Stimulated activated CD8-positive, alpha-beta memory T cell treated with anti-CD3 and anti-CD28 coated beads, Interleukin-4, amount 100 ng/mL, for 48 hours (primary cell): ENCODE measurements at places on chromosomes 5 and 9.

- peak; percentile 40 for DNase-seq
These were observed 231.0 kb downstream of the CDK5RAP2 start for GRCh38 chr9:120348951-120349429.

- DNase-seq = no peak
These were observed 36.4 kb downstream of the JADE2 start for GRCh38 chr5:134561871-134562296.

DNA sequence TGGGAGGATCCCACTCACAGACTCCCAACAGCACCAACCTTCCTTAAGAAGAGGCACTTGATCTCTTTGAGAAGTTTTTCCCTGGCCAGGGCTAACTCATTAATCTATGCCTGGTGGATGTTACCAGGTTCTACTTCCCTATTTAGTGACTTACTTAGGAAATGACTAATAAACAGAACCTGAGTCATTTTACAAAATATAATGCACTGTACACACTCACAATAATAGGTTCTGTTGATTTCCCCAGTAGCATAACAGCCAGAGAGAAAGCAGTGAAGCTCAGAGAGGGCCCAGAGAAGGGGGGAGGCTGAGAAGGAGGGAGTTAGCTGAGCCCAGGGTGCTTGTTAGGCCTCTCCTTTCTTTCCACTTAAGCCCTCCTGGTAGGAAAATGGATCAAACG, 27.1 kb downstream of the FRMD3 start:
- DNase-seq = no peak

GRCh38 chr5:105773241-105773640, 1897.5 kb downstream of the EFNA5 start:
- no peak for DNase-seq

DNA sequence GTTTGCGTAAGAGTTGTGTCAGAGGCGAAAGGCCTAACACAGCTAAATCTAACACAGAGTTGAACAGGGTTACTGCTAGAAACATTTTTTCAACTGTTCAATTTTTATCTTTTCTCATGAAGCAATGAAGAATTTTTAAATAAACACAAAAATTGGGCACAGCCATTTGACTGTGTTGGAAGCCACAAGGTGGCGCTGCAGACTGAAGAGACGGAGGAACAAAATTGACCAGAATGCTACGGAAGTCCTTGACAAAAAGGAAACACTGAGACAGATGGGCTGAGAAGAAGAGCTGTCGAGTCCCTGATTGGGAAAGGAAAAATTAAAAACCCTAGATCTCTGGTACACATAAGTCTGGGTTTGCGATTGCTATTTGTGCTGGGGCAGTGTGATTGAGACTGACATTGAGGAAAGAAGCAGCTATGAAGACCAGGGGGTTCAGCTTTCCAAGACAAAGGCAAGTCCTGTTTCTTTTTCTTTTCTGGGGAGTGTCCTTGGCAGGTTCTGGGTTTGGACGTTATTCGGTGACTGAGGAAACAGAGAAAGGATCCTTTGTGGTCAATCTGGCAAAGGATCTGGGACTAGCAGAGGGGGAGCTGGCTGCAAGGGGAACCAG, at the start of gene PCDHB9:
Gene PCDHB9 (plus strand): TSS at position 265 of the 616 bp plus-strand sequence. CDS start 158 bp downstream, at position 423.
- peak; percentile 53 for DNase-seq

DNA sequence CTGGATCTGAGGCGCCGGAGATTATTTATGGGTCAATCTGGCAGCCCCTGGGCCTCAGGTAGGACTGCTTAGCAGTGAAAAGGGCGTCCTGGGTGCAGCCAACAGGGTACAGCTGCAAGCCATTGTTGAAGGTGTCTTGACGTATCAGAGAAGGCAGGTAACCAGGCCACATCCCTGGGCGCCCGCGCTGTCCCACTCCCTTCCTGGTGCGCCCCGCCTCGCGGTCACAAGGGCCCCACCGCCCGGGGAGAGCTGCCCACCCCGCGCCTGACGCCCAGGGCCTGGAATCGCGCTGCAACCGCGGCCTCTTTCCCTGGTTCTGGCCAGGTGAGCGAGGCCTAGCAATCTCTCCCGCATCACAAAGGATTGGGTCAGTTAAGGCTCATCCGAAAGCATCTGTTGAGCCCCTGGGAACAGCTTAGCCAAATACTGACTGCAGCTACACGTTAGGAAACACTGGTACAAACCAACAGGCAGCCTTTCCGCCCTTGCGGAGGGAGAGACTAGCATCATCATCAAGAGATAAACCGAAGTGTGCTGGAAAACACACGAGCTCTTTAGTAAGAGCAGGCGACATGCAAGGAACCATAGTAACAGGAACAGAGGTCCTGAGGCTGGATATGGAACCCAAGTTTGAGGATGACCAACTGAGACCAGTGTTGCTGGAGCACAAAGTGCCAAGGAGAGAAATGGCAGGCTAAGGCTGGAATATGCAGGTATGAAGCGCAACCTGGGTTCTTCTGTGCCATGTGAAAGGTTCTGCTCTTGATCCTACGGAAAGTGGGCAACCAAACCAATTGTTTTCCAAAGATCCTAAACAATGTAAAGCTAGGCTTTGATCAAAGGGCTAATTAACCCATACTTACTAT, 3.6 kb downstream of the RPS23 start:
- DNase-seq = peak; percentile 54

GRCh38 chr5:57420801-57421200, 61.8 kb downstream of the ACTBL2 start:
- no peak for DNase-seq

DNA sequence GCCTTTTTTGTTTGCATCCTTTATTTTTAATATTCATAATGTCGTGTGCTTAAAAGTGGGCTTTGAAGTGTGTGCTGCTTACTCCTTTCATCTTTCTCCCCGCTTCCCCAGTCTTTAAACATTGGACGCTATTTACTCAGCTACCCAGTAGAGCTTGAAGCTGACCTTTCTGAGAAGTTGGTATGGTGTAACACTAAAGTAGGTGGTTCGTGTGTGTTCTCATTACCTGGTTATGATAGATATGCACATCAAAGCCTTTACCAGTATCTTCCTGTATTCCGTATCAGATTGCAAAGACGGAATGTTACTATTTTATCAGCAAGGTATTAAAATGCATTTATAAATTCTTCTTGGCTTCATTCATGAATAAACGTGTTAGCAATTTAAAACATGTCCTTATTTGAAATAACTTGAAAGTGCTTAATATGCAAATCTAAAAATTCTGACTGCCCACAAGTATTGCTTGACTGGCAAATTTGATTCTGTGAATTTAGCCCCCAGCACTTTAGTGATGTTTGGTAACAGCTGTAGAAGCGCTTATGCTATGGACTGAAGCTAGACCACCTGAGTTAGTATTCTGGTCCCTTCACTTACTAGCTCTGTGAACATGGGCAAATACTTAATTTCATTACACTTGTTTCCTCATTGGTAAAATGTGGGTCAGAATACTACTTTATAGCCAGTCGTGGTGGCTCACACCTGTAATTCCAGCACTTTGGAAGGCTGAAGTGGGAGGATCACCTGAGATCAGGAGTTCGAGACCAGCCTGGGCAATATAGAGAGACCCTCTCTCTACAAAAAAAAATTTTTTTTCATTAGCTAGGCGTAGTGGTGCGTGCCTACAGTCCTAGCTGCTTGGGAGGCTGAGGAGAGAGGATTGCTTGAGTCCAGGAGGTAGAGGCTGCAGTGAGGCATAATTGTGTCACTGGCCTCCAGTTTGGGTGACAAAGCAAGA, 1.7 kb downstream of the RRAGA start:
- DNase-seq = no peak

- no peak for DNase-seq
These were observed 583.4 kb downstream of the ACTL7B start for GRCh38 chr9:108272349-108272899.

GRCh38 chr9:114327749-114328148, 1.9 kb upstream of the ORM2 start:
- no peak for DNase-seq

DNA sequence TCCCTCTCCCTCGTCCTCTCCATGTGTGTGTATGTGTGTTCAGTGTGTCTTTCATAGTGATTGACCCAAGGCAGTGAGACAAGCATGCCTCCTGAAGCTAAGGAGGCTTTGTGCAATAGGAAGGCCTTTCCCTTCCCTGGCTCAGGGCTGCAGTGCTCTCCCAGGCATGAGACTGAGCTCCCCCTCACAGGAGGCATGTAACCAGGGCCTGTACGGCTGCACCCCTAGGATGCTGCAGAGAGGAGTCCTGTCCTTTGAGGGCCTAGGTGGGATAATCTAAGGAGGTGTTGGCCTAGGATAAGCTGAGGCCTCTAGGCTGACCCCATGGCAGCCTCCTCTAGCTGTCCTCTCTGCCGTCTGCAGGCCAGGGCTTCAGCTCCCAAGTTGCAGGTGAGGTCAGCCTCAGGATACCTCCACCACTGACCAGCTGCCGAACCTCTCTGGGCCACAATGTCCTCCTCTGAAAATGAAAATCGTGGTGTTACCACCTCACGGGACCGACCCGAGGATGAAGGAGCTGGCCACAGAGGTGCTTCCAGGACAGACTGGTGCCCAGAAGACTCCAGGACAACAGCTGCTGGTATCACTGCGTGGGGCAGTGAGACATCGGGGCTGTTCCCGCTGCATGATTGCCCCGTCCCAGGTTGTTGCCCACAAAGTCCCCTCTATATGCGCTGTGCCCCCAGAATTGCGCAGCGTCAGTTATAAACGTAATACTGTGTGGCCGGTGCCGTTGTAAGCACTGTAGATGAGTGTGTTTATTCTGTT, 129.6 kb downstream of the BARX1 start:
- DNase-seq = no peak

DNA sequence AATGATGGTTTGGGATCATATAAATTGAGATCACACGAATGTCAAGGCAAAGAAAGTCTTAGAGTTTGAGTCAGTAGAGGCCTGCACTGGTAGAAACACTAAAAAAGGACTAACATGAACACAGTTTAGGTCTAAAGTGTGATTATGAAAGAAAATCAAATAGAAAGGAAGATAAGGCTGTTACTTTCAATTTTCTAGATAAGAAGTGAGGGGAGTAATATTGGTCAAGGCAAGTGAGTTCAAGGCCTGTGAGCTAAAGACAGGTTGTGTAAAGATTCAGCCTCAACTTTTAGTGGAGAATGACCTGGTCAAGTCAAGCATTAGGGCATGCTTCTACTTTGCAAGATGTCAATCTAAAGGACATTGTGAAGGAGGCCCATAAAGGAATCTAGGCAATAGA, 19.0 kb downstream of the VLDLR start:
- DNase-seq = no peak

DNA sequence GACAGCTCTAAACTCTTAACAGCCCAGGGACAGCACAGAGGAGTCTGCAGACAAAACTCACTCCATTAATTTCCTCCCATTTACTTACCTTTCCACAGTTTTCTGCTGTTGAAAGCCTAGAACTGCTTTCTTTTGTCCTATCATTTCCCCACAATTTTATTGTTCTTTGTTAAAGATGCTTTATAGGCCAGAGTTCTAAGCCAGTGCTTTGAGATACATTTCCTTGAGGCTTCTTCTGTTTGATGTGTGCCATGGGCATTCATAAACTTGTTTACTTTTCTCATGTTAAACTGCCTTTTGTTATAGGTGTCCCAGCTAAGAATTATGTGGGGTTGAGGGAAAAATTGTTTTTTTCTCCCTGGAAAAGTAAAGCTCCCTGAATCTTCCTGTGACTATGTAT, 25.9 kb upstream of the SUB1 start:
- no peak for DNase-seq

GRCh38 chr5:91162534-91163381, 220.4 kb downstream of the ARRDC3 start:
- DNase-seq = peak; percentile 68

DNA sequence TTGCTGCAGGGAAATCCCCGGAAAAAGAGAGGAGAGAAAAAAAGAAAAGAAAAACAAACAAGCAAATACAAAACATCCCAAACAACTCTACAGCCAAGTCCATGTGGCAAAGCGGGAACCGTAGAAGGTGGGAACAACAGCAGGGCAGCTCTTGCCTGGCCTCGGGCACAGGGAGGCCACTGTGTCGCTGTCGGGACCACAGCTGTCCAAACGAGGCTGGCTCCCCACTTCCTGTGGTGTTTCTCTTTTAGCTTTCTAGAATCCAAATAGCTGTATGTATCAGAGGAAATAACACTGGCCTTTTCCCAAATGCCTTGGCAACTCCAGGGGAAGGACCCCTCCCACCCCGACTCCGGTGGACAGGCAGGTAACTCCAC, 41.6 kb upstream of the EQTN start:
- DNase-seq = no peak

GRCh38 chr5:134543820-134544614, 18.5 kb downstream of the JADE2 start:
- peak; percentile 67 for DNase-seq

GRCh38 chr9:10843151-10843550, 230.3 kb upstream of the PTPRD start:
- DNase-seq = no peak

GRCh38 chr5:112907166-112907631, 14.8 kb downstream of the REEP5 start:
- no peak for DNase-seq

DNA sequence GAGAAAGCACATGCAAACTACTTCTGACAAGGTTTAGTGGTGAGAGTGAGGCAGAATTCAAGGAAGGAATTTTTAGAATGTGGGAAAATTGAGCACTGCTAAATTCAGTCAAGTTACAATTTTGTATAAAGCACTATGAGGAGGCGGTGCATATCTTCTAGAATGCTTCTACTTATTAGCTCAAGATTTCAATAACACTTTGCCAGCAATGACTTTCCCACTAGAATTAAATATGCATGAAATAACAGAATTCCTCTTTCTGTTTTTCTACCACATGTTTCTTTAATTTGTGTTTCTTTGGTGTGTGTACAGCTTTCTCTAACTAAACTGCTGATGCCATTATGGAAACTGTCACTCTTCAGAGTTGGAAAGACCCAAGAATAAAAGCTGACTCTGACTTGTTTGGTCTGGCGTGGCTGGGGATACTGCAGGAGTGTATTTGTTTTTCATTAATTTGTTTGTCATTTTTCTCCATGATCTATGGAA, 163.5 kb downstream of the ARSB start:
- no peak for DNase-seq

DNA sequence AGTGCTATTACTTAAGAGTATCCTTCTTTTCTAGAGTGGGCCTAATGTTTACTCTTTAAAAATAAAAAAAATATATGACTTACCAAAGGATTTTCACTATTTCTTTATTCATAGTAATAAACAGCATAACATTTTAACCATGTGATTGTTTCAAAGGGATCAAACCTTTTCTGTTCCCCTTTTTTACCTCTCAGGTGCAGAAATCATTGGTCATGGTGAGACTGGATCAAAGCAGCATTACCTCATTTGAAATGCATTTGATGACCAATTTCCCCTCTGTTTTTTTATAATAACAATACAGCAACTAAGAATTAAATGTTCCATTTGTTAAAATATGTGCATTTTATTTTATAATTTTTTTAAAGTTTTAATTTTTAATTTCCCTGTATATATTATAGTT, 598.0 kb upstream of the RGMB start:
- DNase-seq = no peak

- no peak for DNase-seq
These were observed 64.9 kb downstream of the RALGPS1 start for GRCh38 chr9:126979461-126979860.

GRCh38 chr9:73575101-73576060, 423.7 kb downstream of the ANXA1 start:
- DNase-seq = no peak
